ENCODE measurements at places on chromosomes 3 and 15.

- DNase-seq, result no peak
These were observed 97.3 kb upstream of the ROPN1 start for GRCh38 chr3:124089214-124089613.

- DNase-seq, result no peak
These were observed 33.1 kb downstream of the LPP start for GRCh38 chr3:188187053-188187452.

DNA sequence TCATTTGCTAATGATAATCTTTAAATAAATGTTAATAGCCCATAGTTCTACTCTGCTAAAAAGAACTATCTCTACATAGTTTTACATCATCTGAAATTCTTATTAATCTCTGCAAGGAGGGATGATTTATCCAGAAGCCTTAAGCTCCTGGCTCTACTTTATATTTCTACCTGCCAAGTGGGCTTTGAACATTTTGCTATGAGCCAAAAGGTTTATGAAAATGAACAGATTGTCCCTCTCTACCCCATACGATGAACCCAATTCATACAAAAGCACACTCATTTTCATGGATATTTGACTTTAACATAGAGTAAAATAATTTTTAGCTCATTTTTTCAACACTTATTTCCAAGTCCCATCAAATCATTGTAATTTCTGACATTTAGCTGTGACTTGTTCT lies 611.0 kb downstream of the NSUN3 start:
- no peak for DNase-seq

DNA sequence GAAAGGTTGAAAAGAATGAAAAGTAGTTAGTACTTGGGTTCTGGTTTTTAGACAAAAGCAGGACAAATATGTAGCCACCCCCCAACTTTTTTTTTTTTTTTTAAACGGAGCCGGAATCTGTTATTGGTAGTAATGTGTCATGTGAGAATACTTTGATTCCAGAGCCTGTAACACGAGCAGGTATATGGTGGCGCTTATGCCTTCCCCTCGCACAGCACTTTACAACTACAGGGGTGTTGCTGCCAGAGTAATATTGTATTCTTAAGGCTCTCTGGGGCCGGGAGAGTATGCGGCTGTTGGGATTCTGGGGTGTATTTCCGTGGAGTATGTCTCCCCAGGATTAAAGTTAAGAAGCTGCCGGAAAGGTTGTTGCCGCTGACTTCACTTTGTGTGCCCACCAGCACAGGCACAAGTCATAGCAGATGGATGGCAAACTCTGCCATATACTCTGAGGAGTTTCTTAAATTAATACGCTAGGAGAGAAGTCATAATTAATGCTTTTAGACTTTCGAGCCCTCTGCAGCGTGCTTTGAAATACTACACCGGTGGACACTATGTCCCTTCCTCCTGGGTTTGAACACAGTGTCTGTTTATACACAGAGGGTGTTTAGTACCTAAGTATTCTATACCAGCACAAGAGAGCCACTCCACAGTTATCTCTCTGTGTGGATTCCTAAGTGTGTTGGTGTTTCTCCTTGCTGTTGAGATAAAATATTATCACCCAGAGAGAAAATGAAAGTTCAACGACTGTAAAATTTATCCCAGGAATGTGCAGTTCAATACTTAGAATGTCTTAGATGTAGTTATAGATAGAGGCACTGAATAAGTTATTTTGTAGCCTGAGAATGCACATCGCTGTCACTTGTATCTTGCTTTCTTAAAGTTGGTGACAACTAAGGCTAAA lies 1.4 kb downstream of the MBNL1 start:
- DNase-seq, result no peak

DNA sequence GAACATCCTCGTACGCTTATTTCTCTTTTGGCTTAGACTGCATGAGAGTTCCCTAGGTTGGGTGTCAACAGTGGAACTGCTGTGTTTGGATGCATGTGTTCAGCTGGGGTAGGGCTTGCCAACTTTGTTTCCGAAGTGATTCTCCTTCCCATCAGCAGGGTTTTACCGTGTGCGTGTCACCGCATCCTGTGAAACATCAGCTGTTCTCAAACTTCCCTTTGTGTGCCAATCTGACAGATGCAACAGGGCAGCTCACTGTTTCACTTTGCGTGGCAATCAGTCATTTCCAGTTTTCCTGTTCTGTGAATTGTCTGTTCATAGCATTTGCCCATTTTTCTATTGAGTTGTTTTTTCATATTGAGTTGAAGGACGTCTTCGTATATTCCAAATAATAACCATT lies 218.8 kb downstream of the VPS13C start:
- DNase-seq, result no peak

GRCh38 chr3:40713306-40713705 lies 188.5 kb downstream of the ZNF621 start:
- no peak for DNase-seq

- DNase-seq, result no peak
These were observed 1.3 kb downstream of the MYRIP start for GRCh38 chr3:39810647-39811161.

Data from SHP77 treated with DMSO at 0.1 percent for 48 hours (cell line).